Activated naive CD4-positive, alpha-beta T cell (primary cell): ENCODE measurements at places on chromosomes 5 and 9.

DNA sequence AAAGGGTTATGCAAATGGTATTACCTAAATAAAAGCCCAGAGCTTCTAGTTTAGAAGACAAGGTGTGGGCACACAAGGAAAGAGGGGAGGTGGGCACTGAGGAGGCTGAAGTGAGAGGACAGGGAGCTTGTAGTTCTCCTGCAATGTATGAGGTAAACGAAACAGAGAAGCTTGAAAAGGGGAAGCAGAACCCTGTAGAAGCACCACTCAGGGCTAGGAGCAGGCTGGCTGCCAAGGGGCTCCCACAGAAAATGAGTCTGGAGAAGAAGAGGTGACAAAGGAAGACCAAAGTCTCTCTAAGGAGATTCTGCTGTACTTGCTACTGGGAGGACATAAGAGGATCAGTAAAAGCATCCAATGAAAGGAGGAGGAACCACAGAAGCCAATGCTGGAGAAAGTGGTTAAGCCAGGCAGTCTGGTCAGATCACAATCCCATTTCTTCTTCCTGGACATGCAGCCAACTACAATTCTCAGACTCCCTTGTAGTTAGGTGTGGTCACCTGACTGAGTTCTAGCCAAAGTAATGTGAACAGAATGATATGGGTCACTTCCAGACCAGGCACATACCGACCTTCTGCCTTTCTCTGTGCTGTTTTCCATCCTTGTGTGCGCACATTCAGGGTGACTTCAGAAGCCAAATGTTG, 174.5 kb upstream of the MAP3K1 start:
- DNase-seq = no peak

DNA sequence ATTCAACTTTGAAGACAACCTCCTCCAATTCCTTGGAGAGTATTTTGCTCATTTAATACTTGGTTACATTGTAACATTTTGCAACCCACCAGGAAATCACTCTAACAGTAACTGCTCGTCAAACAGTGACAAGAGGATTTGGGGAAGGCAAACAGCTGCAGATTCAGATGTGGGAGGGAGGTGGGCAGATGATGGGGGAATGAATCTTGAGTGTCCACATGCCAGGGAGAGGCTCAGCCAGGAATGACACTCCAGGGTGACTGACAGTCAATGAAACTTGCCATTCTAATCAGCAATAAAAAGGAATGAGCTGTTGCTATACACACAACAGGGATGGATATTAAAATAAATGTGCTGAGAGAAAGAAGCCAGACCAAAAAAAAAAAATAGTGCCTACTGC, 97.7 kb upstream of the ANKRD55 start:
- no peak for DNase-seq

- DNase-seq = no peak
Measured at GRCh38 chr5:139390639-139391569, 1.2 kb upstream of the MZB1 start.

GRCh38 chr9:98129451-98129881, 10.4 kb upstream of the TRIM14 start:
- no peak for DNase-seq

DNA sequence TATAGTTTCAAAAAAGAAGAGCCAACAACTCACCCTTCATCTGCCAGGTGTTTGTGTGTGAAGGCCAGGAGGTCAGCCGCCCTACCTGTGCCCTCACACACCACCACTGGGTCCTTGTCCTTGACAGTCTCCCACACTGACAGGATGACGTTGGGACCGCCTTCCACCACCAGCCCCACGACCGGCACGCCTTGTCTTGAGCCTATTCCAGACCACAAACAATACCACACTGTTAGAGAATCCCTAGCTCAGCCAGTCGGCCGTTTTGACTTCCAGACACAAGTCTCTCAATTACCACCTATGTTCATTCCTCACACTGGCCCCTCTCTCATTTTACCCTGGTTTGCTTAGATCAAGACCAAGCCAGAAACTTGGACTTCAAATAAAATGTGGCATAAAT, 66.1 kb downstream of the TRPM6 start:
- DNase-seq = no peak

- DNase-seq = peak; percentile 3
Measured at GRCh38 chr5:52776116-52776515, 11.6 kb upstream of the ITGA1 start.
